ENCODE measurements at places on chromosomes 7 and 10.

GRCh38 chr7:151087245-151088018, 1.2 kb downstream of the AGAP3 start:
- no peak for DNase-seq

DNA sequence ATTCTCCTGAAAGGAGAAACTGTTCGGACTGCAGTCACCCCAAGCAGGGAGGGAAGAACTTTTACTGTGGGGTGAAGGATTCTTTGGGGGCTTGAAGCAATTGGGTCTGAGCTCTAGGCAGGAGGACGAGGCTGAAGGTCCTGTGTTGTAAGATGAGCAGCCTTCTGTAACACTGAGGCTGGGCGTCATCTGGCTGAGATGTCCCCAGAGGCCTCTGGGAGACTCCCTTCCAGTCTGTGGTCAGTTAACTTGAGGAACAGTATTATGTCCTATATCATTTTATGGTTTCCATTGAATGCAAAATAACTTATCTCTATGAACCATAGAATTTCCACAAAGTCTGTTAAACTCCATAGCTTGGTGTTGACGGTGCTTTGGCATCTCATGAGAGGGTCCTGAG, 26.3 kb downstream of the FIGNL1 start:
- no peak for DNase-seq

DNA sequence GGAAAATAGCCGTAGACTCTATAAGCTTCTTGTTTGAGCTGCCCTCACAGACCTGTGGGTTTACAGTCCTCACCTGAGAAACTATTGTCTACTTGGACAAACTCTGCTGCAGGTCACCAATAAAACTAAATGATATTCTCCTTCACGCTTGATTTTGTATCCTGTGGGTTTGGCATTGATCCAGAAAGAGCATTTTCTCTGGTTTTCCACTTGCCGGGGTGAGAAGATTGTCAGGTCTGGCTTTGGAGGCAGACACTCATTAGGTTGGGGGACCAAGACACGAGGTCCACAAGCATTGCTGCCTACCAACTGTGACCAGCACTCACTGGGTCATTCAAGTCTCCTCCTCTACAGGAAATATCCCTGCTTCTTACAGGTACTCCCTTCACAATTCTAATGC, 68.5 kb downstream of the CDC14C start:
- DNase-seq: no peak

- DNase-seq: no peak
Observed at GRCh38 chr7:73366127-73366526, 38.2 kb downstream of the FKBP6 start.

- no peak for DNase-seq
Observed at GRCh38 chr10:97060441-97061084, 125.2 kb downstream of the SLIT1 start.

GRCh38 chr7:14069961-14070360, 80.5 kb upstream of the ETV1 start:
- no peak for DNase-seq

GRCh38 chr10:124125305-124126116, 32.1 kb upstream of the CHST15 start:
- DNase-seq: peak; percentile 77

GRCh38 chr7:71132127-71132376, at the start of gene GALNT17:
GALNT17 (plus strand) TSS chr7:71132144.
- DNase-seq: no peak

GRCh38 chr7:157576415-157576814, 239.6 kb downstream of the DNAJB6 start:
- DNase-seq: no peak

DNA sequence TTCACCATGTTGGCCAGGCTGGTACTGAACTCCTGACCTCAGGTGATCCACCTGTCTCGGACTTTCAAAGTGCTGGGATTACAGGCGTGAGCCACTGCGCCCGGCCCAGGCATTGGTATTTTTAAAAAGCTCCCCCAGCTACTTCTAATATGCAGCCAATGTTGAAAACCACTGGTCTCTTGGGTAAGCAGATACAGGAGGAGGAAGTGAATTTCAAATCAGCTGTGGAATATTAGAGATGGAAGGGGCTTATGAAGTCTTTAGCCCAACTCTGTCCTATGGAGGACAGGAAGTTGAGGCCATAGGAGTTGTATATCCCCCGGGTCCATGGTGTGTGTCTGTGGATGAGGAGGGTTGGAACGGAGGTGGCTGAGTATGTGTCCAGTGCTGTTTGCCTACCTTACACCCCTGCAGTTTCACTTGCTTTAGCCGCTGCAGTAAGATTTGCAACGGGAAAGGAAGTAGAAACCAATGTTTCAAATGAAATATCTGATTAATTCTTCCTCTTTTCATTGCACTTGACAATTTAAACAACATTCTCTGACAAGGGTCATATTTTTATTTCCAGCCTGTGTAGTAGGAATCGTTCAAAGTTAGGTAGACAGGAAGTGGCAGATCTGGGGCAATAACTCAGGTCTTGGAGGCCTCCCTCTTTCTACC, 3.4 kb downstream of the PDE6C start:
- no peak for DNase-seq

DNA sequence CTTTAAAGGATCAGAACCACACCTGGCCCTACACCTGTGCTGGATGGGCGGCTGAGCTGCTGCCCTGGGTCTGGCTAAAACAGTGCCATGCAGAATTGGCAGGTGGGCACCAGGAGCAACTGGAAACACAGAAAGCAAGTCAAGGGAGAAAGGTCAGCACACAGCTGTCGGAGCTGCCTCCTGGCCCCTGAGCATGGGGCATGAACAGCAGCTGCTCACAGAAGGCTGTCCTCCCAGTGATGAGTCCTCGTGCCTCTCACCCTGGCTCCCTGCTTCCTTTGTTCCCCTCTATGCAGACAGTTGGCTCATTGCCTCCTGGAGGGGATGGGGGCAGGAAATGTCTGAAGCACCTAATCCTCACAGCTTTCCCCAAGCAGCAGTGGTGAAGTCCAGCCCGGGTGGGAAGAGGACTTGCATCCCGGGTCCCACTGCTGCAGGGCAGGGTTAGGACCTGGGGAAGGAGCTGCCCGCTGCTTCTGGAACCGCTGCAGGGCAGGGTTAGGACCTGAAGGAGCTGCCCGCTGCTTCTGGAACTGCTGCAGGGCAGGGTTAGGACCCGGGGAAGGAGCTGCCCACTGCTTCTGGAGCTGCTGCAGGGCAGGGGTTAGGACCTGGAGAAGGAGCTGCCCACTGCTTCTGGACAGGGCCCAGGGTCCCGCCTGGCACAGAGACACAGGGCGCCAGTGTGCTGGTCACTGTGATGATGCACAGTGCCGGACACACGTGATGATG, 37.3 kb downstream of the VIPR2 start:
- DNase-seq: no peak

DNA sequence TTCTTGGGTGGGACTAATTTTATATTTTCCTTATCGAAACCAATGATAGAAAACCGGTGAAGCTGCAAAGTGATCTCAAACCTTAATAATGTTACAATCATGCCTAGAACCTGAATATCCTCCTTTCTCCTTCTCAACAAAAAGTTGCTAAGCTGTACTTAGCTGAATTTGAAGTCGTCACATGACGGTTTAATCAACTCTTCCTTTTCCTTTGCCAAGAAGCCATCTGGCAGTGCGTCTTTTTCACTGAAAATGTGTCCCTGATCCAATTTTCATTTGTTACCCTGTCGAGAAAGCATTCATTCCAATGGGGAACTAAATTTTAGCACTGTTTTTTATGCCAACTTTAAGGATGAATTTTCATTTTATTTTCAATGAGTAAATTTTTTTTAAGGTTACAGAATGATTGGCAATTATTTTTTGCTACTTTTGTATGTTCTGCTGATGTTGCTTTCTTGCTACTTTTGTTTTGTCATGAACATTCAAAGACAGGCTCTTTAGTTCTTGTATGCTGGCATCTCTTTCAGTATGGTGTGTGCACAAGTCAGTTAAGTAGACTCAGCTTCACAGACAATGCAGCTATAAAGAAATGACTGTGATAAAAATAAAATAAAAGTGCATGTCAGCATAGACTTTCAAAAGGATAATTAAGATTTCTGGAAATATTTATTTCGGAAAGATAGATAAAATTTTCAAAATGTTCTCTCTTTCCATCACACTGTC, 980.0 kb downstream of the DNAJB9 start:
- no peak for DNase-seq

DNA sequence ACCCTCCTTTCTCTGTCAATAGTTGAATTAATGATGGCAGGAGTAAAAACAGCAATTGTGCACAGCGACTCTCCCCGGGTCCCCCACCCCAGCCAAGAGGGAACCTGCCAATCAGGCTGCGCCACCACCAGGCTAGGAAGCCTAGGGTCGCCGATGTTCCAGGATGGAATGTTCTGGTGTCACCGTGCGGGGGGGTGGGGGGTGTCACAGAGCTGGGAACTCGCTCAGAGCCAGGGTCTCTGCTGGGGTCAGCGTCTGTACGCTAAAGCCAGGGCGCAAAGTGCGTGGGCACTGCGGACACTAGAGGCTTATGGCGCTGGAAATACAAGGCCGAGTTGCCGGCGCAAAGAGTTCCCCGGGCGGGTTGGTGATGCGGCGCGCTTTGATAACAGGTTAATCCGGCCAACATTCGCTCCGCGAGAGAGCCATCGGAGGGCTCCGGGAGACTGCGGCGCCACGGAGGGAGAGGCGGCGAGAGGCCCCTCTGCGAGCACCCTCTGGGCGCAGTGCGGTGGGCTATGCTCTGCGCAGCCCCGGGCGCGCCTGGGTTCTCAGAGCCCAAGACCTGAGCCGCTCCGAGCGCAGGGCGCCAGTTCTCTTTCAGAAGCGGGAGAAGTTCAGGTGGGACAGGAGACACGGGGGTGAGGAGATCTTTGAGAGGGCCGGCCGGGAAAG, 192.3 kb downstream of the EMX2 start:
- DNase-seq: peak; percentile 80

DNA sequence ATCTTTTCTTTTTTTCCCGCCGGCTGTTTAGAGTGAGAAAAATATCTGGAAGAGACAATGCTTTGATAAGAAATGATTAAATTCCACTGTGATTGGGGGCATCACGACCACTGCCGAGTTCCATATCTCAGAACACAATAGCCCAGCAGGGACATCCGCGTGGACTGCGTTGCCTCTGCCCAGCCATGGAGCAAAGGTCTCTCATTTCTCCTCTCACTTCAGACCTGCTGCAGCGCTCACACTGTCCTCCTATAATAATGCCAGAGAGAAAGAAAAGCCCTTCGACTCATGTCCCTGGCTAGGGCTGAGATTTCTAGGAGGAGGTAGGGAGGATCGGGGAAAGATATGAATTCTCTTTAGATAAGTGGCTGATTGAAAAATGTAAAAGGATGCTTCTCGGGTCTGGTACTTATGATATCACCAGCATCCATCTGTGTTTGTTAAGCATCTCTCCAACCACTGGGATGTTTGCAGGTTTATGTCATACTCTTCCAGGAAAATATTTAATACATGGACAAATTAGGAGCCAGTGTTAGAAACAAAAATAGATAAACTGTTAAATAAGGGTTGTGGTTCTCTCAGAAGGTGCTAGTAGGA, 472.9 kb upstream of the AKR1E2 start:
- DNase-seq: peak; percentile 69

GRCh38 chr10:91614225-91614624, 18.6 kb downstream of the PPP1R3C start:
- DNase-seq: no peak

All from endodermal cell (in vitro differentiated cells).